ENCODE measurements at places on chromosomes 4 and X.

- DNase-seq, result no peak
Measured at GRCh38 chrX:97637289-97637688, 753.6 kb downstream of the RPA4 start.

DNA sequence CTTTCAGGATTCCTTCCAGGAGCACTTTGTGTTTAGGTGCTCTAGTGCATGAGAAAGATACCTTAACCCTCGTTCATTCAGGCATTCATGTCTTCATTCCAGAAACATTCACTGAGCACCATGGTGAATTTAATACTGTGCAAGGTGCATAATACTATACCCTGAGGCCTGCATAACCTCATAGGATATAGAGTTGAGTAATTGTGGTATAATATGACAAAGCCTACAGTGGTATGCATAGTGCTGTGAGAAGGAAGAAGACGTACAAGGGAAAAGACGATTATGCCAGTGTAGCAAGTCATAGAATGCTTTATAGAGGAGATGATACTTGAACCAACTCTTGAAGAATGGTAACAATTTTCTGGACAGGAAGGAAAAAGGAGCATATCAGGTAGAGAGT, 34.3 kb downstream of the MTM1 start:
- DNase-seq, result no peak

DNA sequence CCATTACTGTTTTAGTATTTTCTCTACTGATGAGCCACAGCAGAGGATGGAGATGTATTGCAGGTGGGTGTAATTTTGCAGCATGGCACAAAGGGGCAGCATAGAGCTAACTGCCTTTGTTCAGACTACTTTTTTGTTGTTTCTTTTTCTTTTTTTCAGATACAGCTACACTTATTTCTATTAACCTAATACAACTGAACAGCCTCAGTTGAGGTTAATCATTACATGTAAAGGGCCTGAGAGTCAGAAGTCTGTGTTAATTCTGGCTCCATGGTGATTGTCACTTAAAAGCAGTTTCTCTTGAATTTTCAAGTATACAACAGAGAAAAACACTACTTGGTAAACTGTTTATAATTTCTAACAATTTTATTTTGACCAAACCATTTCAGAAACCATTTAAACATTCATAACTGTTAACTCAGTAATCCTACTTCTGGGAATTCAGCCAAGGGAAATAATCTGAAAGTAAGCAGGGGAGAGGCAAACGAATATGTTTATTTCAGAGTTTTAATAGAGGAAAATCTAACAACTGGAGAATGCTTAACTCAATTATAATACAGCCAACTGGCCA, 13.9 kb upstream of the PPEF2 start:
- DNase-seq, result no peak

DNA sequence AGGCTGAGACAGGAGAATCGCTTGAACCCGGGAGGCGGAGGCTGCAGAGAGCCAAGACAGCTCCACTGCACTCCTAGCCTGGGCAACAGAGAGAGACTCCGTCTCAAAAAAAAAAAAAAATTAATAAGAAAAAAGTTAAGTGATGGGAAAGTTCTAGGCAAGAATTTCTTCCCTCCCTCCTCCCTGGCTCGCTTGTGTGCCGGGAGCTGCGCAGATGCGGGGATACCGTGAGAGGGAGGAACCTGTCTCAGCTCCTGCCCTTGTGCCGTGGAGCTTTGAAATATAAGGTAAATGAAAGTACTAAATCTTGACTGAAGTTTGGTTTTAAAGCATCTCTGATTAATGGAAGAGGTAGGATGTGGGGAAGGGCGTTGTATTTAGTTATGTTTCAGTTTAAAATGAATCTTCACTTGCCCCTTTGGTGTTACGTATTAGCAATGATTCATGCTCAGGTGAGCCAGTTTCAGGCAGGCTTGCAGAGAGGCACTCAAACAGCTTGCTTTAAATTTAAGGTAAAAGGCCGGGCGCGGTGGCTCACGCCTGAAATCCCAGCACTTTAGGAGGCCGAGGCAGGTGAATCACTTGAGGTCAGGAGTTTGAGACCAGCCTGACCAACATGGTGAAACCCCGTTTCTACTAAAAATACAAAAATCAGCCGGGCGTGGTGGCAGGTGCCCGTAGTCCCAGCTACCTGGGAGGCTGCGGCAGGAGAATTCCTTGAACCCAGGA, 1.4 kb upstream of the UFSP2 start:
- no peak for DNase-seq

GRCh38 chrX:139246295-139246694, 284.2 kb upstream of the F9 start:
- DNase-seq, result no peak

DNA sequence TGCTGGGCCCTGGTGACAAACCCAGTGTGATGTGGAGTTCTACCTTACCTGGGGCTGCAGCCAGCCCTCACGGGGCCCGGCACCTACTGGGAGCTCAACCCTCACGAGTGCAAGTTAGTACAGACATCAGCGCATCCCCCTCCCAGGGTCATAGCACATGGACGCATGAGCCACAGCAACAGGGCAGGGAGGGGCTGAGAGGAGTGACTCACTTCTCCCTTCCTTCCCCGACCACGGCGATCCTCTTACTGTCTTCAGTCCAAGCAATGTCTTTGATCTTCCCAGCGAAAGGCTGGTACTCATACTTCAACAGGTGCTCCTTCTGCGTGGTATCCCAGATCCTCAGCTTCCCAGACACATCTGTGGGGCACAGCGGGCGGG, 17.8 kb downstream of the WDR1 start:
- DNase-seq, result no peak

- no peak for DNase-seq
Measured at GRCh38 chr4:15533817-15534216, 64.1 kb downstream of the CC2D2A start.

- no peak for DNase-seq
Measured at GRCh38 chr4:33184657-33185290, 2464.6 kb downstream of the PCDH7 start.

Measured in activated CD4-positive, alpha-beta T cell treated with anti-CD3 and anti-CD28 coated beads for 1 hour (primary cell).